NCI-H187 (cell line): ENCODE measurements at places on chromosomes 5 and 9.

GRCh38 chr5:56011835-56012234, 17.1 kb upstream of the IL6ST start:
- DNase-seq = no peak

DNA sequence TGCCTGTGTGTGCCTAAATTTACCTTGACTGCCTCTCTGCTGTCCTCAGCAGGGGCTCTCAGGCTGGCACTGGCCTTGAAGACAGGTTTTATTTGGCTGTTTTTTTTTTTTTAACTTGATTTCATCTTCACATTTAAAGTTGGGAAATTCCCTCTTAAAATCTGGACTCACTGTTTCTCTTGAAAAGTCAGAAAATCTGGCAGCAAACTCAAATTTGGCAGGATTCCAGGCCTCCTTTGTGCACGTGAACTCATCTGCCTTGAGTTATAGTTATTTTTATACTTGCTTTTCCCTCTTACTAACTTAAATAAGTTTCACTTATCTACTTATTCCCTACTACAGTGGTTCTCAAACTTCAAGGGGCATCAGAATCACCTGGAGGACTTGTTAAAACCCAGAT, 118.4 kb upstream of the MAP3K1 start:
- no peak for DNase-seq

DNA sequence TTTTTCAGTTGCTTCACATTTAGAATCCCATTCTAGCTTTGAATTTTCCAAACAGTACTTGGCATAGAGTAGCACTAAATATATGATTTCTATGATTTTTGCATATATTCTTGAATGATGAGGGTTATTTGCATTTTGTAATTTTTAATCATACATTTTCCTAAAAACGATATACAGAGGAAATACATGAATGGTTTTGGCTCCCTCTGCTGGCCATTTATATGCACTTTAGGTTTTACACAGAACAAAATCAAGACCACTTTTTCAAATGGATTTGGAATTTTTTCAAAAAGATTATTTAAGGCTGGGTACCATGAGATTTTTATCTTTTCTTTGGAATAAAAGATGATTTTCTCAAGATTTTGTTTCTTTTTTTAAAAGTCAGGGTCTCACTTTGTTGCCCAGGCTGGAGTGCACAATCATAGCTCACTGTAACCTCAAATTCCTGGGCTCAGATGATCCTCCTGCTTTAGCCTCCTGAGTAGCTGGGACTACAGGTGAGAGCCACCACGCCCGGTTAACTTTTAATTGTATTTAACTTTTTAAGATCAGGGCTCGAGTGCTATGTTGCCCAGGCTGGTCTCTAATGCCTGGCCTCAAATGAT, 16.7 kb upstream of the COMMD10 start:
- DNase-seq = peak; percentile 30

- DNase-seq = no peak
Measured at GRCh38 chr9:70479880-70480291, 65.4 kb upstream of the KLF9 start.

GRCh38 chr5:54894957-54895815, 90.2 kb downstream of the ESM1 start:
- DNase-seq = no peak

- no peak for DNase-seq
Measured at GRCh38 chr5:14773588-14773987, 98.0 kb downstream of the ANKH start.
